Stimulated activated CD4-positive, alpha-beta T cell treated with anti-CD3 and anti-CD28 coated beads, TNF-alpha, amount 100 ng/mL, for 1 hour (primary cell): ENCODE measurements at places on chromosomes 3 and 15.

DNA sequence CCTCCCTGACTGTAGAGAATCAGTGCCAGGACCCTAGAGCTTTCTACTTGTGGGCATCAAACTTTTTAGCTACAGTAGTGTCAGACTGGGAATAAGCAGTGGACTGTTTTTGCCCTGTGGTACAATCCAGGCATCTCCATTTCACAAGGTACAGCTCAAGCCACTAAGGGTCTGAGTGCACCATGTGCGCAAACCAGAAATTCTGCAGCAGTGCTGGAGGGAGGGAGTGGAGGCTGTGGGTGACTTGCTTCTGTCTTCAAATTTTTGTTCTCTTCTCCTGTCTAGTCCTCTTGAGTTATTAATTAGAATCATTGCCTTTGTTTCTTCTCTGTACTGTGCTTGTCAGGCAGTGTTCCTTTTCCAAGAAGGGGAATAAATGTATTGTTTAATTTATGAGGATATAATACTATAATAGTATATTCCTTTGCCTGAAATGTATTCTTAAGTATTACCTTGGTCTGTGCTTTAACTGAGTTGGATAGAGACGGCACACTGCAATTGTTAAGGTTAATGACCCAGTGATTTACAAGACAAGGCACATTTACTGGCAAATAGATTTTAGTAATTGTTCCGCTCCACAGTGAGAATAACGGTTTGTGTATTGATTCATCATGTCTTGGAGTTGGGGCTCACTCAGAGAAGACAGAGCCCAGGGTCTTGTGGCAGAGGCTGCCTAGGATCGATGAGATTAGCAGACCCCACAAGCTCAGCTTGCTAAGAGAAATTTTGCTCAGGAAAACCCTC lies 390.6 kb upstream of the CFAP20DC start:
- DNase-seq: no peak

- no peak for DNase-seq
These were observed 19.6 kb downstream of the TRIM71 start for GRCh38 chr3:32837366-32837765.

DNA sequence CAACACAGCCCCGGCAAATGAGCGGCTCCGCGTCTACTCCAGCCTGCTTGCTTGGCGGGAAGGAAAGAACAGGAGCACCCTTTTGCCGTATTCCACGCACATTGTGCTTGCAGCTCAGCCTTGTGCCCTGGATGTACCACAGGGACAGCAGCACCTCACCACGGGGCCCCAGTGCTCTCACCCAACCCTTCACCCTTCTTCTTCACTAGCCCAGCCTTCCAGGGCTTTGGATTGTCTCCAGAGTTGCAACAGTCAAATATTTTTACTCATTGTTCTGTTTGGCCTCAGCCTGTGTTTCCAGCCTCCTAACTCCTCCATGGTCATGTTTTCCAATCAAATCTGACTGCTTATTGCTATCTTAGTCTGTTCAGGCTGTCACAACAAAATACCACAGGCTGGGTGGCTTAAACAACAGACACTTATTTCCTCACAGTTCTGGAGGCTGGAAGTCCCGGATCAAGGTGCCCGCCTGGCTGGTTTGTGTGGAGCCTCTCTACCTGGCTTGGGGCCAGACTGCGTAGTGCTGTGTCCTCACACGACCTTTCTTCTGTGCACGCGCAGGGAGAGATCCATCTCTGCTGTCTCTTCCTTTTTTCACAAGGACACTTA lies 79.2 kb upstream of the ABHD17C start:
- no peak for DNase-seq

- DNase-seq: no peak
These were observed 49.2 kb upstream of the P3H2 start for GRCh38 chr3:190169877-190170276.

GRCh38 chr3:88641033-88641604 lies 466.3 kb upstream of the EPHA3 start:
- no peak for DNase-seq

GRCh38 chr15:66966256-66966655 lies 99.1 kb upstream of the SMAD3 start:
- DNase-seq: no peak

- no peak for DNase-seq
These were observed 2.6 kb upstream of the PIGZ start for GRCh38 chr3:196971094-196971698.

DNA sequence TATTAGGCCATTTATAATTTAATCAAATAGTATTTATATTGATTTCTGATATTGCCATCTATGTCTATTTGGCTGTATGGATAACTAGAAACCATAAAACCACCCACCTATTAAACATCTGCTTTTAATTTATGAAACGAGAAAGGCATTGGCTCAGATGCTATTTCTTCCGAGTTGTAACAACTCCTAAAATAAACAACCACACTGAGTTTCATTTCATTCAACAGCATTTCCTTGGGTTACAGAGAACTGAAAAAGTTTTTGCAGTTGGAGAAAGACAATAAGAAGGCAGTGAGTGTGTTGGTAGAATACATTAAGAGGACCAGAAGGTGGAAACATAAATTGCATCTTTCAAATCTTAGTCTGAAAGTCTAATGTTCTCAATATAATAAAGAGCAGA lies 79.1 kb downstream of the AQR start:
- DNase-seq: no peak

- no peak for DNase-seq
These were observed 59.4 kb downstream of the LDHAL6B start for GRCh38 chr15:59266028-59266427.

- DNase-seq: no peak
These were observed 74.0 kb upstream of the POLG start for GRCh38 chr15:89408372-89409183.

DNA sequence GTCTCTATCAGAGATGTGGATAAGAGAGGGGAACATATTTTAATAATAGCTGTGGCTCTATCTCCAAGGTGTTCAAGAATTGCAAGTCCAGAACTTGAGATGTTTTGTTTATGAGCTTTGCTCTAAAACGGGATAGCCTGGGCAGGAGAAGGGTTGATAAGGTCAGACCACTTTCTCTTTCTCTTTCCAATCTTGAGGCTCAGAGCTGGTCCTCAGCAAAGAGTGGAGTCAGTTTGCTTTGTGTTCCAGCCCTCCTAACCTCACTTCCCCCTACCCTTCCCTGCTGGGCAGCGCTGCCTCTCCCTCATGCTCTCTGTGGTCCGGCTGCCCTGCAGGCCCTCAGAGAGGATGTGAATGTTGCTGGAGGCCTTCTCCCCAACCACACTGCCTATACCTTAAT lies 13.8 kb downstream of the KLHL6 start:
- DNase-seq: no peak

- no peak for DNase-seq
These were observed 32.4 kb downstream of the DZIP1L start for GRCh38 chr3:138082992-138083386.

GRCh38 chr15:26001201-26001600 lies 138.1 kb upstream of the ATP10A start:
- no peak for DNase-seq

GRCh38 chr3:64213962-64214379 lies 11.3 kb downstream of the PRICKLE2 start:
- DNase-seq: no peak

DNA sequence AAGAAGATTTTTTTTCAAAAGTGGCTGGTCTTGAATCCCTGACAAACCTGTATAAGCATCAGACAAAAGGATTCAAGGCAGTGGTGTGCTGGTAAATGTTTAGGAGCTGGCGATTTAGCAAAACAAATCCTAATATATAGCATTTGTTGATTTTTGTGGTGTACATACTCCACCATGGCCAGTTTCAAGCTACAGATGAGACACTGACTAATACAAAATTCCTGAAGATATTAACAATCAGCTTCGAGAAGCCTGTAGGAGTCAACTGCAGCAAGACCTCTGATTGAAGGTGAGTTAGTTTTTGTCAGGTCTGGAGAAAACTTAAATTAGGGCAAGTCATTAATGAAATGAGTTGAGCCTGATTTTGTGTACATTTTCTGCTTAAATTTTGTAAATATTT lies 6.7 kb downstream of the STRIT1 start:
- DNase-seq: no peak

- DNase-seq: no peak
These were observed 131.9 kb downstream of the DNAJB8 start for GRCh38 chr3:128334766-128335165.

GRCh38 chr3:67609709-67610108 lies 44.7 kb downstream of the SUCLG2 start:
- no peak for DNase-seq

GRCh38 chr15:45606841-45607240 lies 19.7 kb downstream of the BLOC1S6 start:
- DNase-seq: no peak

DNA sequence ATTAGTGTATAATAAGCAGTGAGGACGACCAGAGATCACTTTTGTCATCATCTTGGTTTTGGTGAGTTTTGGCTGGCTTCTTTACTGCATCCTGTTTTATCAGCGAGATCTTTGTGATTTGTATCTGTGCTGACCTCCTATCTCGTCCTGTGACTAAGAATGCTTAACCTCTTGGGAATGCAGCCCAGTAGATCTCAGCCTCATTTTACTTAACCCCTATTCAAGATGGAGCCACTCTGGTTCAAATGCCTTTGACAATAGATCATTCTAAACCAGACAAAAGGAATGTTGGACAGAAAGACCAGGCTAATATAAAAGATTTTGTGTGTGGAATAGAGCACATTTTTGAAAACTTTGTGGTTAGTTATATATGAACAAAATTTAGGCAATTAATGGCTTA lies 618.5 kb upstream of the BCHE start:
- no peak for DNase-seq

DNA sequence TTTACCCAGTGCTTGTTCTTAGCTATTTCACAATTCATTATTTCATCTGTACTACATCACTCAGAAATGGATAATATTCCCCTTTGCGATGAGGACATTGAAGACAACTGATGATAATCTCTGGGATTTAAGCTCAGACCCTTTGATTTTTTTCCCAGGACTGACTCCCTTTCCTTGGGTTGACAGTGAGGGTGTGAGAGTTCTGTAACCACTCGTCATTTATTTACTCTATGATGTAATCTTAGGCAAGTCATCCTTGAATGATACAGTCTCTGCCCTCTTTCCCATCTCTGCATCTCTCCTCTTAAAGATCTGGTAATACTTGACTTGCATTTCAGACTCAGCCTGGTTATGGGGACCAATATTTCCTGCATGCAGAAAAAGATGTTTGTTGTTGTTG lies 1041.7 kb downstream of the AGBL1 start:
- no peak for DNase-seq

DNA sequence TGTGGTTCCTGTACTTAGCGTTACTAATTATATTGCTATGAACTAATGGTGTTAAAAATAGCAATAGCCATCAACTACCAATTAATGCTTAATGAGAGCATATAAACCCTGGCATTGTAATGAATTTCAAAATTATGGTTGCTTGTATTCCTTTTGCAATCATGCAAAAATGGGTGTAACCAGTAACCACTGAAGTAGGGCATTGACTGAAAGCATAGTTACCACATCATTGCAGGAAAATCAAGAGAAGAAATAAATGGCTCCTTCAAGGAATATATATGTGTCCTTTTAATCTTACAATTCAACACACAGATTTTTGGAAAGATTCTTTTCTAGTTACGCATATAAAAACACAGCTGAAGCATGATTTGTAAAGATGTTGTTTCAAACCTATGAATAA lies 328.3 kb upstream of the AGTR1 start:
- no peak for DNase-seq

GRCh38 chr3:144501467-144501866 lies 529.8 kb downstream of the DIPK2A start:
- no peak for DNase-seq

DNA sequence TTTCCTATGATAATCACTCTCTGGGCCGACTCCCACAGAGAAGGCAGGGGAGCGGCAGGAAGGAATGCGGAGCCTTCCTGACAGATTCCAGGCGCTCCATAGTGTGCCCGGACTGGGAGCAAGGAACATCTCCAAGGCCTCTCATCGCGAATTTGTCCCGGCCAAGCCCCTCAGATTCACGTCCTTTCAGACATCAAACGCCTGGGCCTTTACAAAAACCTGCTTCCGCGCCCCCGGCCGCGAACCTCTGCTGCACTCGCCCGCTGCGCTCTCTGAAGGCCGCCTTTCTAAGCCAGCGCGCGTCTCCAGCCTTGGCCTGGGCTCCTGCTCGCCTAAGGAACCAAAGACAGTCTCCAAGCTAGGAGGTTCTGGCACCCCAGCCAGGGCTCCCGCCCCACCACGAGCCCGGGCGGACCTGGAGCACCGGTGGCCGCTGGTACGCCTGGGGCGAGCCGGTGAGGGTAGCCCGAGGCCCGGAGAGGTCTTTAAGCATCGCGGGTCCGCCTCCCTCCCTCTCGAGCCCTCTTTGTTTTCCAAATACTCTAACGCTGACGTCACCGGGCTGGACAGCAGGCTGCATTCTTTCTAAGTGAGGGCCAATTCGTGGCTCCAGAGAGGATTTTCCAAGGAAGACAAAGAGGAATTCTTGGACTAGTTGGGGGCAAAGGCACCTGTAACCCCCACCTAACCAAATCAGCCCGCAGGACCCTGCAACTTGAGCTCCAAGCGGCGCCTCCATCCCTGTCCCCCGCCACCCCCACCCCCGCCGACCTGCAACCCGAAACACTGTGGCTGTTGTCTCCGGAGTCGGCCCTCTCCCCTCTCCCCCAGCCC lies 759 bp downstream of the AMOTL2 start:
- DNase-seq: no peak
